ENCODE measurements at places on chromosomes 2 and 18.

DNA sequence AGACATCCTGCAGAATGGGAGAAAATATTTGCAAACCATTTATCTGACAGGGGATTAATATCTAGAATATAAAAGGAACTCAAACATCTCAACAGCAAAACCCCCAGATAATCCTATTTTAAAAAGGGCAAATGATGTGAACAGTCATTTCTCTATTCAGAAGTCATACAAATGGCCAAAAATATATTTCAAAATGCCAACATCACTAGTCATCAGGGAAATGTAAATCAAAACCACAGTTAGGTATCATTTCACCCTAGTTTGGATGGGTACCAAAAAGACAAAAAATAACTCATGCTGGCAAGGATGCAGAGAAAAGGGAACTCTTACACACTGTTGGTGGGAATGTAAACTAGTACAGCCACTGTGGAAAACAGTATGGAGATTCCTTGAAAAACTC is 70.0 kb downstream of the TBR1 start:
- no peak for DNase-seq

DNA sequence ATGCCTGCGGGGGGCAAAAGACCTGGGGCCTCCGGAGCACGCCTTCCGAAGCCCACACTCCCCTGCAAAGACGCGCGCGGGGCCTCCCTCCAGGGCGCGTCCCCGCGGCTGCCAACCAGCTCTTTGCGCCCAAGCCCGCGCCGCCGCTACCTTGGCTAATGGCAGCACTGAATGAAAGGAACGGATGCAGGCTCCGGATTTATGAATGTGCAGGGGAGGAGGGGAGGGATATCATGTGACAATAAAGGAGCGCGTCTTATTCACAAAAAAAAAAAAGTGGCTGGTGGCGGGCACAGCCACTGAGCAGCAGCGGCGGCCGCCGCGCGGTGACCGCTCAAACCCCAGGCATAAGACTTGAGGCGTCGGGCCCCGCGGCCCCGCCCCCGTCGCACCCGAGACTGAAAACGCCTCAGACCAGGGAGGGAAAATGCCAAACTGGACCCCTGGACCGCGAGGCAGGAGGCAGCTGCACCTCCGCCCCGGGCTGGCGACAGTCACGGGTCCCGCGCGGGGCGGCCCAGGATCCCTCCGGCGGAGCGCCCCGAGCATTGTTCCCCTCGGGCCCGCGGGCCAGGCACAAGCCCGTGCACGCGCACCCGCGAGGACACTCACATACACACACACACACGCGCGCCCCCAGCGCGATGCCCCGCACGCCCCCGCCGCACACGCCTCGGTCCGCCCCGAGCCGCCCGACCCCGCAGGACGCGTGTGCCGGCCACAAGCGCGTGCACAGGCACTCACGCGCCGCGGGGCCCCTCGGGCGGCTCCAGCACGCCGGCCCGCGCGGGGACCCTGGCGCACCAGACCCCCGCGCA is 1.6 kb downstream of the SPRED2 start:
- DNase-seq = peak; percentile 58

DNA sequence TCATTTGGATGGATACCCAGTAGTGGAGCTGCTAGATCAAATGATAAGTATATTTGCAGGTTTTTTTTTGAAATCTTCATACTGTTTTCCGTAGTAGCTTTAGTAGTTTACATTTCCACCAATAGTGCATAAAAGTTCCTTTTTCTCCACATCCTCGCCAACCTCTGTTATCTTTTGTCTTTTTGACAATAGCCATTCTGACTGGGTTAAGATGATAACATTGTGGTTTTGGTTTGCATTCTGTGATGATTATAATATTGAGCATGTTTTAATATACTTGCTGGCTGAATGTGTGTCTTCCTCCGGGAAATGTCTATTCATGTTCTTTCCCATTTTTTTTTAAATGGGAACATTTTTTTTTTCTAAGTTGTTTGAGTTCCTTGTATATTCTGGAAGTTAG is 260.0 kb downstream of the GULP1 start:
- DNase-seq = no peak

- no peak for DNase-seq
Measured at GRCh38 chr2:82968358-82968757, 1490.7 kb downstream of the SUCLG1 start.

DNA sequence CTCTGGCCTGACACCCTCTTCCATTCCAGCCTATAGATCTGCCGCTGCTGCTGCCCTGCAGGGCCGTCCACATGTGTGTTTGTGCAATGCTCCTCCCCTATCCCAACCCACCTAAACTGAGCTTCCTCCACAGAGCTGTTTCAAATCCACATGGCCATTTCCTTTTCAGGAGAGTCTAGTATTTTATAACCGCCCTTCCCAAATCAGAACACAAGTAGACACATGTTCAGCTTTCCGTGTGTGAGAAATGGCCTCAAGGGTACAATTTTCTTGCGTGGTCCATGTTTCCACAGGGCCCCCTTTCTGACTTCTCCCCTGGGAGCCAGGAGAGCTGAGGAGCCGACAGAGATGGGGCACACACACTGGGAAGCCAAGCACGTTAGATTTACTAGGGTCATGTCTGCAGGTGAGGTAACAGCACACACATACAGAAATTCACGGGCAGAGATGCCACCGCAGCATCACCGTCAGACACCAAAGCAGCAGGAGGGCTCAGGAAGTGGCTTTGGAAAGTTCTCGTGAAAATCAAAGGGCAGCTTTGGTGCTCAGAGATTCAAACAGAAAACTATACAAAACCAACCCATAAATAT is 102.9 kb upstream of the TGFA start:
- peak; percentile 25 for DNase-seq

DNA sequence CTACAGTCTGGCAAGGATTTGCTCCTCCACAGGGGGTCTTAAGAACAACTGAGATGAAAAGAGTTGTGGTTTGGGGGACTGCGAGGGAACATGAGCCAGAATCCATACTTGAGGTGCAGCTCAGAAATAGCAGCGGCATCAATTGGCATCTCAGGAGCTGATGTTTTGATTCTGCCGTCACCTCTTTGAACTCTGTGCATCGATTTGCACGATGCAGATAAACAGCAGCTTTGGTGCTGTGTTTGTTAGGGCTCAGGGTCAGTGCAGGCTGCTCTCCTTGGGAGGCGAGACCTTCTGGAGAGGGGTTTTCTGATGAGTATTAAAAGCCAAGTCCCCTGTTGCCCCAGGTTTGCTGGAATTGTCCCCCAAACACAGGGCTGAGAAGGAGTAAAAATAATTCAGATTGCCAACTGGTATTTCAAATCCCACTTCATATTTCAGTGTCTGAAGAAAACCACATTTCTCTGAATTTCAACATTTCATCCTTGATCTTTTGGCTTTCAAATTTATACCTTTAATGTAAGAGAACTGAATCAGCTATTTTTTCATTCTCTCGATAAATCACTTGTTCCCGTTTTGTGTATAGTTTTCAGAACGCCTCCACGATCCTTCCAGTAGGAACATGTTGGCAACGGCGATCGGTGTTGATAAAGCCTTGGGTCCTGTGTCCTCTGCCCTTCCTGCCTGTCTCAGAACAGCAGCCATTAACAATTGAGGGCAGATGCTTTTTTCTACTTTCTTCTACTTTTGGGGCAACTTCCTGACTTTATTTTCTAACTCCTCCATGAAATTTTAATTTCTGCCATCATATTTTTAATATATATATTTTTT is 65.0 kb downstream of the RAB31 start:
- DNase-seq = no peak

DNA sequence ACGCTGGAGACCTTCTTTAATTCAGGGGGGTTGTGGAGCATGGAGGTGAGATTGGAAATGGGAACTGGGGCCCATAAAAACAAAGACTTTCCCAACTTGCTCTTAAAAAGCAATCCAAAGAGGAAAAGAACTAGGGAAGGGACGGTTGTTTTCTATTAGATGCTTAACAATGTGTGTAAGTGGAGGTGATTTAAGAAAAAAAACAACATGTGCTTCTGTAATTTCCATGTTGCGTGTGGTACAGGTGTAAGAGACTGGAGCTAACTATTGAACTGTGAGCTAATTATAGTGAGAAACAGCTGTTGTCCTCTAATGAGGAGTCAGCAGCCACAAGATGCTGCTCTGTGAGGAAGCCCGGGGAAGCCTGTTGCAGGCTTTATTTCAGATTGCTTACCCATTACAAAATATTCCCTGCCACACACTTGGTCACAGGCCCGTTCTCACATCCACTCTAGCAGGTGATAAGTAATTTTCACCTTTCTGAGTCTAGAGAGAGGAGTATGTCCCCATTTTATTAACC is 280.6 kb upstream of the PARD3B start:
- no peak for DNase-seq

- no peak for DNase-seq
Measured at GRCh38 chr2:149595056-149595963, 7.7 kb upstream of the MMADHC start.

- DNase-seq = no peak
Measured at GRCh38 chr2:174586418-174587295, 10.9 kb downstream of the WIPF1 start.

DNA sequence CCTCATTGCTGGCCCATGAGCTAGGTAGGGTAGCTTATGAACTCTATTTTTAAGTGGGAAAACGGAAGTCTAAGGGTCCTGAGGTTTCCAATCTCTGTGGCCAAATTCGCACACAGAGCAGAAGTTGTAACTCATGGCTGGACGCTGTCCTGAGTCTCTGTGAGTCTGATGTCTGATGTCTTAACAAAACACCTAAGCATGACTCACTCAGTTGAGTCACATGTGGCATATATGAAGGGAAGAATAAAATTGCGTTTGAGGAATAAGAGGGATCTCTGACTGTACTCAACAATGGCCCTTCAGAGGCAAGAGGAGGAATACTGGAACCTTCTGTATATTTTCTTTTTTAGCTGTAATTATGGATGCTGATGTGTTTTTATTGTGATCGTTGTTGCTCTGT is 569.7 kb downstream of the RIT2 start:
- DNase-seq = no peak

DNA sequence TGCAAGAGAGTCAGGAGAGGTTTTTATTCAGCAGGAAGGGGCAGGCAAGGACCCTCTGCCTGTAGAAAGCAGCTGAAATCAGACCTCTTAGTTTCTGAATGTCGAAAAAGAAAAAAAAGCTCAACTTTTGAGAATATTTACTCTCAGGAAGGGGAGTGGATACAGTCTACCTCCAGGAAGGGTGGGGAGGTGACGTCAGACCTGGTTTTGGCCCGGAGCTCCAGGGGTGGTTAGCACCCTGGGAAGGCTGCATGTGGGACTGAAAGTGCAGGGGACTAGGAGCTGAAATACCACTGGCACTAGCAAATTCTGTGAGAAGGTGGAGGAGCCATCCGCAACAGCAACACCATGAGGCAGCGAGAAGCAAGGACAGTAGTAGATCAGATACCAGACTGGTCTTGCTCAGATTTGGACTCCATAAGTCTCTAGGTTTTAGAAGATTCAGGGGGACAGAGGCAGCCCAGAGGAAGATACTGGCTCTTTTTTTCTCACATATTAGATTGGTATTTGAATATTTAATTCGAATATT is 19.8 kb downstream of the MC2R start:
- DNase-seq = no peak

- no peak for DNase-seq
Measured at GRCh38 chr2:68512966-68513365, 45.6 kb downstream of the APLF start.

GRCh38 chr18:44579028-44579702 is 101.5 kb upstream of the SETBP1 start:
- no peak for DNase-seq

DNA sequence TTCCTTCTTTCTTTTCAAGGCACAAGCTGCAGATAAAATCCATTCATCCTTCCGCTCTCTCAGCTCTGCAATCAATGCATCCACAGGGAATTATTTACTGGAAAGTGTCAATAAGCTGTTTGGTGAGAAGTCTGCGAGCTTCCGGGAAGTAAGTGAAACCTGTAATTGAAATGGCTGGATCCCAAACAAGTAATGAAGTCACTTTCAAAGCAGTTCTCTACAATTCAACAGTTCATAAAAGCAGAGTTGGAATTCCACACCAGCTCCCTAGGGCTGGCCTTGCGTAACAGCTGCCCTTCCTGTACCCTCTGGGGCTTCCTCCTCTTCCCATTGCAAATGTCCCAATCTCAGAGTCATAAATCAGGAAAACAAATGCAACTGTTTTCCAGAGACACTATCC is 9.6 kb downstream of the SERPINB2 start:
- DNase-seq = no peak

GRCh38 chr18:55525845-55526244 is 62.1 kb downstream of the TCF4 start:
- DNase-seq = no peak

GRCh38 chr2:150292807-150293206 is 194.7 kb downstream of the RND3 start:
- no peak for DNase-seq

- DNase-seq = no peak
Measured at GRCh38 chr2:187826023-187826422, 271.8 kb upstream of the TFPI start.

DNA sequence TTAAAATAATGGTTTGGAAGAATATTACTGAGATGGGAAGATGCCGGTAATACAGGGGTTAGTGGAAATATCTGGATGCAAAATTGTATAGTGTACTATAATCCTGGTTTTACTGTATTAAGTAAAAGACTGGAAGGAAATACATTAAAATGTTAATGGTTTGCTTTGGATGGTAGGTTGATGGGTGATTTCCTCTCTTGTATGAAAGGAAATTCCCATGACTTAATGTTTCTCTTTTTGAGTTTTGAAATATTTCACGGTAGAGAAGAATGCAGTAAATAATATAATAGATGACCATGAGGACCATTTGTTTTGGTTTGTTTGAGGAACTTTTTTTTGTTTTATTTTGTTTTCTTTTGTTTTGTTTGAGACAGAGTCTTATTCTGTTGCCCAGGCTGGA is 8.2 kb downstream of the SPTBN1 start:
- DNase-seq = no peak

GRCh38 chr18:6069539-6069938 is 174.2 kb upstream of the TMEM200C start:
- DNase-seq = no peak

DNA sequence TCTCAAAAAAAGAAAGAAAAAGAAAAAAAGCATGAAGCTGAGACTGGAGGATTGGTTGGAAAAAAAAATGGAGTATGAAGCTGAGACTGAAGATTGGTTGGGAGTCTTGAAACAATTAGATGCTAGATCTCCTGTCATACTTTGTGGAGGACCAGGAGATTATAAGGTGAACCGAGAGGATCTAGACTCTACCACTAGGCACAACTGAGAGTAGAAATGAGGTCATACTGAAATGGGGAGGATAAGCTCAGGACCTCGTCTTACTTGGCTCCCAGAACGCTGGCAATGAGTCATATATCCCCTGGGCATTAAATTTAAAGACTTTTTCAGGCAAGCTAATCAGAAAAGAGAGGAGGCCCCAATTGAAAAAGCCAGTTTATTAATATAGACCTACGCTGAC is 3.3 kb upstream of the ORC2 start:
- DNase-seq = no peak

- no peak for DNase-seq
Measured at GRCh38 chr2:174142290-174142689, 106.0 kb downstream of the OLA1 start.

DNA sequence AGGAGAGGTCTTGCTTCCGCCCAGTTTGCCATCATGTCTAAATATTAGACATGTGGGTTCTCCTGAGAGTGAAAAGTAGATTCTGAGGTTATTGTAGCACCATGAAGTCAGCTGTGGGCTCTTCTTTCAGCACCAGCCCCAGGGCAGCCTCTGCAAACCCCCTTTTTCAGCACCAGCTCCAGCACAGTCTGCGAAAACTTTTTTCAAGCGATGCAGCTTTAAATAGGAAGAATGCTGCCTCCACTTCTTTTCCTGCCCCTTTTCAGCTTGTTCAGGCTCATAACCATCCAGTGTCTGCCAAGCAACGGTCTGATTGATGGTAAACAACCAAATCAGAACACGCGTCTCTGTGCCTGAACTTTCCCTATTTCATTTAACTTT is at the start of gene COL5A2:
Gene COL5A2 (minus strand): TSS at position 192 of the 381 bp plus-strand sequence. CDS start 157 bp downstream, at position 35.
- DNase-seq = peak; percentile 43

- DNase-seq = no peak
Measured at GRCh38 chr18:64806691-64807090, 657.8 kb upstream of the LINC00305 start.

Measured in liver (tissue), 10 donors.